ENCODE measurements at places on chromosomes 2 and 18.

- no peak for DNase-seq
These were observed 16.4 kb downstream of the TCF23 start for GRCh38 chr2:27164960-27165763.

DNA sequence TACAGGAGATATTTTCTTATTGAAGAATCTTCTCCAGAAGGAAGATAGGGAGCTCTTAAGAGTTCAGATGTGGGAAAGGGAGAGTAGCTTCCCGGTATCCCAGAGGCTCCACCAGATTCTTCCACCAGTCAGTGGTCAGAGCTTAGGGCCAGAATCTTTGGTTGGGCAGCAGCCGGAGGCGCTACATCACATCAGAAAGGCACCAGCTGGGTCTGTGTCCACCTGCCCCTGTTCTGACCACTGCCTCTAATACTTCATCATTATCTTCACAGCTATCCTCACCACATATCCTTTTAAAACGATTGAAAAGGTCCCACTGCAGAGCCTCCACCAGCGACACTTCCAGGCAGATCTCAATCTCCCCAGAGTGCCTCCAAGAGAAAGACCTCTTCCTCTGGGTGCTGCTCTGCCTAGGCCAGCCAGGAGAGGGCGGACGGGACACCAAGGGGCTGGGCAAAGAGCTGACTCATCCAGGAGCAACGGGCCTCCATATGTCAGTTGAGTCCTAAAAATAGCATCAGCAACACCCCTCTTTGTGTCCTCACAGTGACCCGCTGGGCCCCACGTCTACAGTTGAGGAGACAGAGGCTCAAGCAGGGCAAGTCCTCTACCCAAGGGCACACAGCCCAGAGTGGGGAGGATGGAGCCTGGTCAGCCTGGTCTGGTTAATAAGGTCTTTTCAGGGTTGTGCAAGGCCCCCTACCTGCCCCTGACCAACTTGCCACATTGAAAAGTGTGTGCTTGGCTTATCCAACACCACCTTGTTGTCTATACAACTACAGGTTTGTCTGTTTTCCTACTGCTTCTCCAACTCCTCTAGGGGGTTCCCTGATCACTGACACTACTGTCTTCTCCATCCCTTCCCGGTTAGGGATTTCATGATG lies 81.2 kb downstream of the ADD2 start:
- no peak for DNase-seq

- DNase-seq, result no peak
These were observed 27.5 kb upstream of the LDLRAD4 start for GRCh38 chr18:13191031-13191430.

DNA sequence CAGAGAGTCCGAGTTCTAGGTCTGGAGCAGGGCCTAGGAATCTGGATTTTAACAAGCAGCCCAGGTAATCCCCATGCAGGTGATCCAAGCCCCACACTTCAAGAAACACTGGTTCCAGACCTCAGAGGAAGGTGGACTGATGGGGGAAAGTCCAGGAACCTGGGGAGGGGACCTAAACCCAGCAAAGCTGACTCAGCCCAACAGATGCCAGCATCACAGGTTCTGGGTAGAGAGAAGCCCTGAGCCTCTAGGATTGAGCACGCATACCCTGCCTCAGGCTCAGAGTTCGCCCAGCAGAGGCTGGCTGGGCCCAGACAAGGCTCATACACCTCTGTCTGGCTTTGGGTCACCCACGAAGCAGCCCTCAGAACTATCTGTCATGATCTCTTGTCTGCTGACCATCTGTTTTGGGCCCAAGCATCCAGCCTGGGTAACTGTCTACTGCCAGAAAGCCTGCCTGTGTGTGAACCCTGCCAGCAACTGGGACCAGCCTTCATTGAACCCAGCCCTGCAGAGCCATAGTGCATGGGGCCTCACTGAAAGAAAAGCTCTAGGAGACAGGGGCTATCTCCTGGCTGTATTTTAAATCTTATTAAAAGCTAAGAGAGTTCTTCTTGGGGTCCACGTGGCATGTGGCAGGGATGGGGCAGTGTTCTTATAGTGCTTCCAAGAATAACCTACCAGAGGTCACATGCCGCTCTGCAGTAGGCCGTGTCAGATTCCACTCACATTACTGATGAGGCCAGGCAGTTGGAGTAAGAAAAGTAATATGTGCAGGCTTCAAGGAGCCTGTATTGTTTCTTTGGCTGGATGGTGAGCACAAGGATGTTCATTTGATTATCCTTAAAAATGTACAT lies 7.4 kb downstream of the TMEM127 start:
- DNase-seq, result no peak

DNA sequence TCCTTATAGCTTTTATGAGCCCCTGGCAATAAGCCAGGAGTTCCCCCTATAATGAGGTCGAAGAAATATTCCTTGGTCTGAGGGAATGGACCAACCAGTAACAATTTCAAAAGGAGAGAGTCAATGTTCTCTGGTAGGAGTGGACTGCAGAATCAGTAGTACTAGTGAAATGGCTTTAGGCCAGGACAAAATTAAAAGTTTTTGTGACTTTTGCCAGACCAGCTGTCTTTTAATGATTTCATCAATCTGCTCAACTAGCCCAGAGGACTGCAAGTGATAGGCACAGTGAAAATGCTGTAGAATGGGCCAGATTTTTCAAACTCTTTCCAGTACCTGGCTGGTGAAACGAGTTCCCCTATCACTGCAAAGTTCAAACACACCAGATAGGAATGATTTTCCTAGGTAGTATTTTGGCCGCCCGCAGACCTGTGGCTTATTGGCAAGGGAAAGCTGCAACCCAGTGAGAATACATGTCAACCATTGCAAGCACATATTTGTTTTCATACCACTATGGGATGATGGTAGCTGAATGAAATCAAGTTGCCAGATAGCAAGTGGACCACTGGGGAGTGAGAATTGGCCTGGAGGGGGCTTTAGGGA lies 45.5 kb downstream of the CERS6 start:
- DNase-seq, result no peak

- peak; percentile 95 for DNase-seq
These were observed at the start of gene DNAH6 for GRCh38 chr2:84516234-84516986. Gene DNAH6 (plus strand): TSS chr2:84516498. CDS start chr2:84517827, 1,329 bp downstream.

DNA sequence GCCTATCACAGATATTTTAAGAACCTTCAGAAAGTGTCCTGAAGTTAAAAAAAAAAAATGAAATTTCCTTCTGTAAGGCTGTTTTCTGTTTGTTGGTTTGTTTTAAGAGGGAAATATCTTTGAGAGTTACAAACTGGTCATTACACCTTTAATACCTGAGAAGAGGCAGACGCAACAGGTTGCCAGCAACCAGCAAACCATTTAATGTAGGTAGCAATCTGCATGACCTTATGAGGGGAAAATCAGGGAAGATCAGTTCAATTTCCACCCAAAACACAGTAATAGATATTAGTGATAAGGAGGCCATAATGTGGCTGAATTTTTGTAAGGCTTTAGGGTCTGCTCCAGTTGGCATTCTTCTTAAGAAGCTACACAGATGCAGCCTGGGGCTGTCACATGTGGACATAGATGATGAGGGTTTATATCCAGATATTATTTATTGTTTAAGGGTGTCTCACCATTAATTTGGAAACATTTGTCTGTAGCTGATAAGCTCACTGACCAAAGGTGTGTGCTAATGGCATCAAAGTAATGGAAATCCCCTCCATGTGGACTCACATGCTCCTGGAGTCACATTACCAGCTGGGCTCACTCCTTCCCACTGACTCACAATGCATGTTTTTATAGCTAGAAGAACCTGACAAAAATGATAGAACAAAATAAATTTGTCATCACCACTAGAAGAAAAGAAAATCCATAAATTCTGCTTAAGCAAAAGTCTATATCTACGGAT lies 83.5 kb upstream of the DTNA start:
- DNase-seq, result no peak

- no peak for DNase-seq
These were observed 66.9 kb downstream of the BCL11A start for GRCh38 chr2:60486551-60486950.

DNA sequence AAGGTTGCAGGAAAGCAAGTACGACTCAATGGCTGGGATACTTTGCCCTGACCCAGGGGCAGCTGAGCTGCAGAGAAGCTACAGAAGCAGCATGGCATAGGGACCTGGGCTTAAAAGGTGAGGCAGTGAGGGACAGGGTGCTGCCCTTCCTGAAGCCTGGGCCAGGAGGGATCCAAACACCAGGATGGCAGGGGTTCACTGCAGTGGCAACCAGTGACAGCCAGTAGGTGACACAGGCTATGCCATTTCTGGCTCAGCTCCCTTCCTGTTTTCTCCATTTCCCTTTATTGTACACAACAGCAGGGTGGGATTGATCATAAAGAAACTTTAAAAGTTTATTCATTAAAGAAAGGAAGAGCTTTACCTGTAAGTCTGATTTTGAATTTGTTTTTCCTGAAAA lies 48.8 kb downstream of the CABYR start:
- DNase-seq, result no peak

DNA sequence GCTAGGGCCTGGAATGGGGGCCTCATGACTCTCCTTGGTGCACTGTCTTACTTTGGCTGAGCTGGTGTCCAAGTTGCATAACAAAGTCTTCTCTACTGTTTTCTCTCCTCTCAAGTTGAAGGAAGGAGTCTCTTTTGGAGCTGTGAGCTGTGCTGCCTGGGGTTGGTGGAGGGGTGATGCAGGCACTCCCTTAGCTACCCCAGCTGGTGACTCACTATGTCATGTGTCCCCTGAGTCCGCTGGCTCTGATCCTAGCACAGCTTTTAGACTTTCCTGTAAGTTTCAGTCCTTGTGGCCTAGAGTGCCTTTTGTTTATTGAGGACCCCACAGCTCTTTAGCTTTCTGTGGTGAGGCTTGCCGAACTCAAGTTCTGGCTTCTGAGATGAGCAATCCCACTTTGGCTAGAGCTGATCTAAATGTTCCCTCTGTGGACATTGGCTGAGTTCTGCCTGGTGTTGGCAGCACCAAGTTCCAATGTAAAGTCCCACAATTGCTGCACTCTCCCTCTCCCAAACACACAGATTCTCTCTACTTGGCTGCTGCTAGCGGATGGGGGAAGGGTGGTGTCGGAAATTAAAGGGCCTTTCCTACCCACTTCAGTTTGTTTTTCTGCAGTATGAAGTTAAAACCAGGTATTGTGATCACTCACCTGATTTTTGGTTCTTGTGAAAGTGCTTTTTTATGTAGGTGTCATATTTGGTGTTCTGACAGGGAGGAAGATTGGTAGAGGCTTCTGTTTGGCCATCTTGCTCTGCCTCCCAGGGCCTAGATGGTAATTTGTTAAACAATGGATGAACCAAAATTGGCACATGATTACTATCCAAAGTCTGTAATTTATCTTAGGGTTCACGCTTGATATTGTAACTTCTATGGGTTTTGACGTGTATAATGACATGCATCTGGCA lies 83.2 kb downstream of the COMMD1 start:
- no peak for DNase-seq

DNA sequence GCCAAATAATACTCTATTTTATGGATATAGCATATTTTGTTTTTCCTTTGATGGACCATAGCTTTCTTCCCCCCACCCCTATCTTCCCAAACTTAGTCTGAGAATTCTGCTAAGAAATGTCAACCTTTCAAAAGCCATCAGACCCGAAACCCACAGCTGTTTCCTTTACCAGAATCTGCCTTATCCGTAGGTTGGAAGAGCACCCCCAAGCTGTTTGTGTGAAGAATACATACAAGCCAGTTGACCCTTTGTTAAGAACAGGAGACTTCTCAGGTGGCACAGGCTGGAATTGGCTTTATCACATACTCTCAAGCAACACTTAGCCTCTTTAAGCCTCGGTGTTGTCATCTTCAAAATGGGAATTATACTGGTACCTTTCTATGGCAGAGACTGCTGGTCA lies 135.1 kb downstream of the ACTR3 start:
- DNase-seq, result no peak

GRCh38 chr2:199659207-199659606 lies 191.8 kb downstream of the FTCDNL1 start:
- DNase-seq, result peak; percentile 53

- DNase-seq, result no peak
These were observed 103.0 kb downstream of the QPCT start for GRCh38 chr2:37447446-37447845.

DNA sequence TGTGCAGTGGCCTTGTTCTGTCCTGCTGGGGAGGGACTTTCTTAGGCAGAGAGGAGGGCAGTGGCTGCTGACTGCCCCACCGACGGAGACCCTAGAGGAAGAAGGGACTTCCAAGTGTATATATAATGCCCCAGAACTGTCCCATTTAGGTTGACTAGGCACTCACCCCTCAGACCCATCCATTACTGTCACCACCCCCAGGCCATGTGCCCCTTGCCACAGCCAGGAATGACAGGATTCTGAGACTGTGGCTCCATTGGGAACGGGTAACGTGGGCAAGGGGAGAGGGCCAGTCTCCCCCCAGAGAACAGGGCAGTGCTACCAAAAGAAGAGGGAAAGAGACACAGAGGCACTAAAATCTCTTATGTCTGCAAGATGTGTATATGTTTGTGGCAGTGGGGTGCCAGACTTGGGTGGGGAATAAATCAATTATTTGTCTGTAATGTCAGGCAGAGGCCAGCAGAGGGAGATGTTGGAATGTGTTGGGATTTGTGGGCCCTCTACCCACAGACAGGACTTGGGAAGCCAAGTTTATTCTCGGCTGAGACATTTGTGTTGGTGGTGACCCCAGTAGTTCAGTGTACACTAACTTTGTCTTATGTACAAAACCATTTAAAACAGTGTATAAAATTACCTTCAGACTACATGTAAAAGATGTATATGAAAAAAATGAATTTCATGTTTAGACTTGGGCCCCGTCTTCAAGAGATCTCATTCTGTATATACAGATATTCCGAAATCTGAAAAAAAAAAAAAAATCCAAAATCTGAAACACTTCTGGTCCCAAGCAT lies 24.0 kb upstream of the TMEM37 start:
- no peak for DNase-seq

- DNase-seq, result no peak
These were observed 62.9 kb upstream of the TEX51 start for GRCh38 chr2:126835831-126836230.

GRCh38 chr2:76516861-76517573 lies 806.3 kb upstream of the GCFC2 start:
- no peak for DNase-seq

DNA sequence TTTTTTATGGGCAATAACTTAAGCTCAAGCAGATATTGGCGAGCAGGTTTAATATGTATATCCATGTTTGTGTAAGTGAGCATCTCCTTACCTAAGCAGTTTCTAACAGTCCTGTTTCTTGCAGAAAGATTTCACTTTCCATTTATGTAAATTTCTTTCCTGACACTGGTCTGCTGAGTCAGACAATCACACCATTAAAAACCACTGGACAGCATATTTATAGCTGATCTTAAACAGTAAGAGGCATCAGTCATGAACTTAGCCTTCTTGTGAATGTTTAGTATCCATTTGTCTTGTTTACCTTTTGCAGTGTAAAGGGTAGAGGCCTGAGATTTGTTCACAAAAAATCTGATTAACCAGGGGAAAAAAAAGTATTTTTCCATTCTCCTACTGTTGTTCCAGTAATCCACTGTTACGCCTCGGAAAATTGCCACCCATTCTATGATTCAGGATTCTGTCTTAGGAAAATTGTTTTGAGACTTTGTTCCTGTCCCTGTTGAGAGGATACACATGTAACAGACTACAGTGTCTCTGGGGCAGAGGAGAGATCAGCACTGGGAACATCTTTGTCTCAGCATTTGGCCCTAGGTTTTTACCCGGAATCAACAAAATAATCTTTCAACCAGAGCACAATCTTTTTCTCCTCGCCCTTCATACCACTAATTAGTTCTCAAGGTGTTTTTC lies 521.0 kb upstream of the NRP2 start:
- no peak for DNase-seq

- no peak for DNase-seq
These were observed 81.9 kb downstream of the TGOLN2 start for GRCh38 chr2:85245891-85246290.

All from left kidney (tissue), 8 donors.